ENCODE measurements at places on chromosomes 5 and 9. TPM values are rescaled to one million over a fixed set of nuclear protein-coding genes. Genes with fewer than 3 reads are reported as not detected.

OR1B1 gene
- total RNA-seq = not detected

CEL gene
- total RNA-seq = 0.20 TPM

ANKHD1 gene
- total RNA-seq = 77.4 TPM

PCDHB16 gene
- 0.50 TPM for total RNA-seq

LCN10 gene
- total RNA-seq = 0.33 TPM

TAF11L5 gene
- total RNA-seq = not detected

RELL2 gene
- total RNA-seq = 2.3 TPM

TMC1 gene
- 0.59 TPM for total RNA-seq

LCN2 gene
- total RNA-seq = not detected

SGCD gene
- 2.5 TPM for total RNA-seq

NRG2 gene
- total RNA-seq = 0.98 TPM

PLAC8L1 gene
- 0.52 TPM for total RNA-seq

SLC2A8 gene
- total RNA-seq = 9.3 TPM

GPX8 gene
- total RNA-seq = 162 TPM

PCDHGA2 gene
- 2.8 TPM for total RNA-seq

PTGDS gene
- 11.1 TPM for total RNA-seq

LRRC19 gene
- total RNA-seq = not detected

TMEM171 gene
- total RNA-seq = 1.3 TPM

PLPPR1 gene
- total RNA-seq = not detected

HIGD2A gene
- total RNA-seq = 44.1 TPM

TMEM252 gene
- total RNA-seq = not detected

PCDH1 gene
- 6.3 TPM for total RNA-seq

PRRX2 gene
- 17.9 TPM for total RNA-seq

FRRS1L gene
- total RNA-seq = 0.10 TPM

ARRDC3 gene
- total RNA-seq = 199 TPM

MARCOL gene
- not detected for total RNA-seq

LECT2 gene
- not detected for total RNA-seq

TXNDC8 gene
- not detected for total RNA-seq

BARHL1 gene
- total RNA-seq = not detected

TEK gene
- total RNA-seq = 15.5 TPM

WNK2 gene
- not detected for total RNA-seq

PITX1 gene
- total RNA-seq = 3.5 TPM

ZBTB43 gene
- 10.7 TPM for total RNA-seq

SLC22A4 gene
- 0.78 TPM for total RNA-seq

NR6A1 gene
- total RNA-seq = 0.39 TPM

CD180 gene
- total RNA-seq = not detected

CBY3 gene
- total RNA-seq = not detected

SLC46A2 gene
- not detected for total RNA-seq

PCDHA4 gene
- 0.59 TPM for total RNA-seq

LCN9 gene
- not detected for total RNA-seq

ENTREP1 gene
- total RNA-seq = 0.33 TPM

PAPPA gene
- total RNA-seq = 201 TPM

BSPRY gene
- total RNA-seq = 0.07 TPM
